Stimulated activated CD8-positive, alpha-beta memory T cell treated with anti-CD3 and anti-CD28 coated beads, Interleukin-4, amount 100 ng/mL, for 4 hours (primary cell): ENCODE measurements at places on chromosomes 4 and X.

- no peak for DNase-seq
Measured at GRCh38 chrX:52284865-52285264, 84.0 kb upstream of the XAGE2 start.

GRCh38 chr4:67522851-67523671 is 22.2 kb downstream of the CENPC start:
- no peak for DNase-seq

- no peak for DNase-seq
Measured at GRCh38 chr4:169115897-169116254, 105.8 kb upstream of the CBR4 start.

- no peak for DNase-seq
Measured at GRCh38 chrX:119648421-119648775, 42.2 kb upstream of the NKRF start.

DNA sequence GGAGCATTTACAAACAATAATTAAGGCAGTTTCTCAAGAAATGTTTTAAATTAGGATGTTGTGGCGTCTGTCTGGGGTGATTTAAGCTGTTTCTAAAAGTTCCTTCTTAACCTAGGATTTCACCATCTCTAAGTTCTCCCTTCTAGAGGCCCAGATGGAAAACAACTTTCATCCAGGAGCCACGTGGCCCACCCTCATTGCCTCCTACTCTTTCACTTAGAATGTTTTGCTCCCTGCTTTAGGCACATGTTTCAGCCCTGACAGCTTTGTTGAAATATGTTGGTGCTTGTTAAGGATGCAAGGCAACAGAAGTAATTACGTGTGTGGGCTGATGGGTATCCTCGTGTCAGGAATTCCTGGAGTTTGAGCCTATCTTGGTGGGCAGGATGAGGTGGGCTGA is 131.3 kb downstream of the GUCY2F start:
- DNase-seq = no peak

GRCh38 chr4:113884655-113885054 is 94.8 kb downstream of the ARSJ start:
- no peak for DNase-seq

- DNase-seq = no peak
Measured at GRCh38 chrX:1153940-1154339, 58.5 kb downstream of the CRLF2 start.

DNA sequence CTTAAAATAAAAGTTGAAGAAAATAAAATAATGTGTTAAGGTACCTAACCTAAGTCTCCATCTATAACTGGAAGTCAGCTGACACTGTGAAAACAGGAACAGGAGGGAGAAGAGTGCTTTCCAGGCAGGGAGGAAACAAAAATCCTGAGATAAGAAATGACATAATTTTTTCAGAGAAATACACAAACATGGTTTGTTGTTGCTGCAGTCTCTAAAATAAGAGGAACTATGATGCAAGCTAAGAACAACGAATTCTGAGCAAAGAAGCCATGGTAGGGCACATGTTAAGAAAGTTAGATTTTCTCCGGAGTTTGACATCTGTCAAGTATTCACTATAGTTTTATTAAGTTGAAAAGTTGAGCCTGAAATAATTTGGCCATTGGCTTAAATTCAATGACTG is 26.9 kb downstream of the PAPSS1 start:
- DNase-seq = no peak
